ENCODE measurements at places on chromosomes 12 and 14. TPM values are rescaled to one million over a fixed set of nuclear protein-coding genes. Genes with fewer than 3 reads are reported as not detected.

Gene KIF21A
- 6.3 TPM for total RNA-seq

Gene PRICKLE1
- total RNA-seq = 27.1 TPM

Gene CACNA2D4
- 0.52 TPM for total RNA-seq

Gene HOXC13
- total RNA-seq = not detected

Gene ESYT1
- 149 TPM for total RNA-seq

Gene ADAM21
- not detected for total RNA-seq

Gene MAP1LC3B2
- not detected for total RNA-seq

Gene AMN
- 1.0 TPM for total RNA-seq

Gene TAMALIN
- total RNA-seq = 9.4 TPM

Gene NUDT14
- 17.2 TPM for total RNA-seq

Gene SMCO2
- total RNA-seq = not detected

Gene RFLNA
- 2.6 TPM for total RNA-seq

Gene AKAP6
- 102 TPM for total RNA-seq

Gene CLEC2A
- total RNA-seq = not detected

Gene CLEC14A
- total RNA-seq = 25.1 TPM

Gene LRP6
- total RNA-seq = 44.4 TPM

Gene ASCL1
- total RNA-seq = not detected

Gene KLHDC1
- total RNA-seq = 20.9 TPM

Gene LALBA
- not detected for total RNA-seq

Gene PHETA1
- total RNA-seq = 2.6 TPM

Gene MYO1H
- not detected for total RNA-seq

Gene MIPOL1
- total RNA-seq = 16.7 TPM

Gene PTHLH
- total RNA-seq = 0.52 TPM

Gene FOXN4
- not detected for total RNA-seq

Gene ANKS1B
- 10.4 TPM for total RNA-seq

Gene ANKRD9
- total RNA-seq = 9.4 TPM

Gene IFNG-AS1
- 1.0 TPM for total RNA-seq

Gene NTS
- 2.6 TPM for total RNA-seq

Gene ARHGAP5
- 86.1 TPM for total RNA-seq

Gene NAP1L1
- 130 TPM for total RNA-seq

Gene TAS2R9
- total RNA-seq = 0.52 TPM

Gene AKAP5
- total RNA-seq = 0.52 TPM

Gene NEUROD4
- total RNA-seq = not detected

Gene ITGB7
- 1.6 TPM for total RNA-seq

Gene TESPA1
- 0.52 TPM for total RNA-seq

Gene MYF5
- 28.2 TPM for total RNA-seq

Gene NANOG
- total RNA-seq = 0.52 TPM
